ENCODE measurements at places on chromosomes 4 and X. TPM values are rescaled to one million over a fixed set of nuclear protein-coding genes. Genes with fewer than 3 reads are reported as not detected.

The SHOX gene
- not detected for polyA plus RNA-seq

The KLHL34 gene
- polyA plus RNA-seq: 0.09 TPM

The PCDH19 gene
- 2.5 TPM for polyA plus RNA-seq

The TENM3 gene
- 2.8 TPM for polyA plus RNA-seq

- DNase-seq: no peak
Observed at GRCh38 chr4:6471307-6472007, 957 bp downstream of the PPP2R2C start.

GRCh38 chr4:12173496-12173895 lies 744.8 kb upstream of the HS3ST1 start:
- no peak for DNase-seq

DNA sequence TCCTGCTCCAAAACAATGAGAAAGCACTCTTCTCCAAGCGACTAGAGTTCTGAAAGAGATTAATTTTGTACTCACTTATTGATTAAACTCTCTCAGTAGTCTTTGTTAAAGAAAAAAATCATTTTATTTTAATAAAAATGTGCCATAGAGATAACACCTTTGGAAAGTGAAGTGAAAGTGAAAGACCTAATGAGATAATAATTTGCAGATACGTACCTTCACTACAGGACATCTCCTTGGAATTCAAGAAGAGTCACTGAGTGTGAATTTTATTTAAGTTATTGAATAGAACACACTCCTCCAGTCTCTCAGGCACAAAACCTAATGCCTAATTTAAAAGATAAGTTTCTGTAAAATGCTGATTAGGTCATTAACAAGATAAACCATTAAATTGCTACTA lies 1070.6 kb upstream of the GRID2 start:
- no peak for DNase-seq

GRCh38 chr4:139266208-139266582 lies 13.8 kb downstream of the MGARP start:
- no peak for DNase-seq

- no peak for DNase-seq
Observed at GRCh38 chr4:172584816-172585215, 583.8 kb upstream of the GALNT7 start.

GRCh38 chr4:151960449-151961230 lies 199.8 kb upstream of the GATB start:
- DNase-seq: no peak

DNA sequence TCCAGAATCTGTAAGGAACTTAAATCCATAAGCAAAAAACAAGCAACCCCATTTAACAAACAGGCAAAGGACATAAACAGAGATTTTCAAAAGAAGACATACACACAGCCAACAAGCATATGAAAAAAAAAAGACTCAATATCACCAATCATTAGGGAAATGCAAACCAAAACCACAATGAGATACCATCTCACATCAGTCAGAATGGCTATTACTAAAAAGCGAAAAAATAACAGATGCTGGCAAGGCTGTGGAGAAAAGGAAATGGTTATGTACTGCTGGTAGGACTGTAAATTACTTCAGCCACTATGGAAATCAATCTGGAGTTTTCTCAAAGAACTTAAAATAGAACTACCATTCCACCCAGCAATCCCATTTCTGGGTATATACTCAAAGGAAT lies 156.8 kb upstream of the RADX start:
- DNase-seq: no peak

- DNase-seq: no peak
Observed at GRCh38 chr4:39763714-39764572, 66.0 kb downstream of the UBE2K start.
